ENCODE measurements at places on chromosomes 7 and 10.

DNA sequence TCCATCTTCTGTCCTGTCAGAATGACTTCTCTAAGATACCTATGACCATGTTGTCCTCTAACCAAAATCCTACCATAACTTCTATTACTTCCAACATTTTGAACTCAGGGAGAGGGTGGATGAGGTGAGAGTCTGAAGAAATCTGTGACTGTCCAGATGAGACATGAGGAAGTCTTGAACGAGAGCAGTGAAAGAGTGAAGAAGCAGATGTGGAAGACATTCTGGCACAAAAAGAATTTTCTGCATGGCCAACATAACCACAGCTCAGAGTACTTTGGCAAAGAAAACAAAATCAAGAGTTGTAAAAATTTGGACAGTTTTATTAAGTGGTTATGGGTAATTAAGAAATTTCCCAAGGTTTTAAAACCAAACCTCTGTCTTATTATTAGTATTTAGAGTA is 141.6 kb downstream of the CPEB3 start:
- DNase-seq, result no peak

GRCh38 chr7:8226501-8226900 is 35.5 kb downstream of the ICA1 start:
- DNase-seq, result no peak

DNA sequence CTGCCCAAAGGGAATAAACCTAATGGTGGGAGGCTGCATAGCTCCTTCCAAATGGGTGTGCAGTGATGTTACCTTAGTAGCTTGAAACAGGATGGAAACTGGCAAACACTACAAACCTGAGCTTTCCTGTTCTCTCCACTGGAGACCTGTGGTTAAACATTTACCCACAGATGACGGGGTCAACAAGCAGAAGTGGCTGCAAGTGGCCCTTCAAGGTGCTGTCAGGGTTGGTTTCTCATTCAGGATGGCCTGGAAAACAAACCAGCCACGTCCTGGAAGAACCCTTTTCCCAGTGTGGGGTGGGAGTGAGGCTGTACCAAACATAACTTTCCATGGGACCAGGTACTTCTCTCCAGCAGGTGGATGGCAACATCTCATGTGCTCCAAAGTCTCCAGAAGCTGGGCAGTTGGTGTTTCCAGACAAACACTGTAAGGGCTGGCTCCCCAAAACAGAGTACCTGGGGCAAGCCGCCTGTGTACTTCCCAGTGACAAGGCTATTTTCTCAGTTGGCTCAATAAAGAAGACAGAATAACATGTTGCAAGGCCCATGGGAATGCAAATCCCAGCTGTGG is 67.5 kb downstream of the DNAJB9 start:
- no peak for DNase-seq

GRCh38 chr7:6221340-6222319 is 50.8 kb downstream of the CYTH3 start:
- no peak for DNase-seq

DNA sequence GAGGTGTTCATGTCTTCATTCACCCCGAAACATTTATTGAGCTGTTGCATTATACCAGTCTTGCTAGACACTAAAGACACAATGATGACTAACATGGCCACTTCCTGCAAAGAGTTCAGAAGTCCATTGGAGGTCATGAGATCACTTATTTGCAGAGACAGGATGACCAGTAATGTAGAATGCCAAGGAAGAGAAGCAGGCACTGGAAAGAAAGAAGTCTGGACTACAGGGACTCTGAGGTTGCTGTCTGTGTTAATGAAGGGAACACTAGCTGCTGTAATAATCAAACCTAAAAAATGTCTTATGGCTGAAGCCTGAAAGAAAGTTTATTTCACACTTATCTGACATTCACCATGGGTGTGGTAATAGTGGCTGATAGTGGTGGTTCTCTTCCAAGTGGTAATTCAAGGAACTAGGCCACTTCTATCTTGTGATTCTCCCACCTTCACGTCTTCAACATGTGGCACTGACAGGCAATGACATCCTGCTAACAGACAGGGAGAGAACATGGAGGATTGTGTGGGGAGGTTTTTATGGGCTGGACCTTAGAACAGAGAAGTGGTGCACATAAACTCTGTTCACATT is 89.2 kb upstream of the MKLN1 start:
- DNase-seq, result no peak

DNA sequence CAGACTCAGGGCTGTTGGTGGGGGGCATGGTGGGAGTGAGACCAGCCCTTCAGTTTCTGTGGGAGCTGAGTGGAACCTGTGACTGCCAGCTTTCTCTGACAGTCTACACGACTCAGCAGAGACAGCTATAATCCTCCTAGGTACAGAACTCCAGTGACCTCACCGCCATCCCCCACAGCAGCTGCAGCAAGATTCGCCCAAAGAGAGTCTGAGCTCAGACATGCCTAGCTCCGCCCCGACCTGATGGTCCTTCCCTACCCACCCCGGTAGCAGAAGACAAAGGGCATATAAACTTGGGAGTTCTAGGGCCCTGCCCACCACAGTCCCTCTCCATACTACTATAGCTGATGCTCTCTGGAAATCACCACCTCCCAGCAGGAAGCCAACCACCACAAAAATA is 500.1 kb downstream of the ETV1 start:
- no peak for DNase-seq

GRCh38 chr10:27713941-27714340 is 31.7 kb downstream of the MKX start:
- DNase-seq, result no peak

- DNase-seq, result no peak
These were observed 85.7 kb downstream of the ZNF277 start for GRCh38 chr7:112292162-112292561.

GRCh38 chr7:10973942-10974911 is 555 bp downstream of the PHF14 start:
- no peak for DNase-seq

GRCh38 chr7:130174237-130174959 is 30.8 kb downstream of the TMEM209 start:
- DNase-seq, result no peak

DNA sequence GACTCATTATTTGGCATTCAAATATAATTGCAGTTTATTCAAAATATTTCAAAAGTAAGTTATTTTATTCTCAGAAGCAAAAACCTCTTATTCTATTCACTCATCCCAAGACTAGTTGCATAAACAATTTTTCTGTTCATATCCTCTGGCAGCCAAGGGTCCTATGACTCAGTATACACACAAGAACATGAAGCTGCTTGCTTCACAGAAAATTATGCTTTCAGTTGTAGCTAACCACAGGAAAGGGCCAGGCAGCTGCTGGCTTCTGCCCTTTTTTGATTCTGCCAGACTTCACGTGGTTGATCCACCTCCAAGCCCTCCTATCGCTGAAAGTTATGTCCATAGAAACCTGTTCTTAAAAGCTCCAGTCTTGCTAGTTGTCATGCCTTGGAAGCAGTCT is 108.8 kb downstream of the ABCA13 start:
- DNase-seq, result no peak

GRCh38 chr10:56091872-56092271 is 269.2 kb downstream of the ZWINT start:
- DNase-seq, result no peak

DNA sequence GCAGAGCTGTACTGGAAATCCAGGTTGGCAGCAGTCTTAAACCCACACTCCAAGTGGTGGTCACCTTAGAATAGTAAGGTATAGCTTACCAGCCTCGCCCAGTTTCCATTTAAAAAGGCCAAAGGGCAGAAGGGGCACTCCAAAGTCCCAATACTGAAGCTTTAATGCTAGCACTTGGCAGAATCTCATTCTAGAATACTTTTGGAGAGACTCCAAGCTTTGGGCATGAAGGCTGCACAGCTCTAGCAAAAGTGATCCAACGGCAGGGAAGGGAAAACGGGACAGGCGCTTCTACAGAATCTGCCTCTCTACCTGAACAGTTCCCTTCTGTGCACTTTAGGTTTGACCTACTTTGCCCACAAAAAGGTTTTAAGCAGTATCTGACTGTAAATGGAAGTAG is 19.7 kb downstream of the SMURF1 start:
- no peak for DNase-seq

All from GOT3 (cell line).